GM12864 (cell line): ENCODE measurements at places on chromosomes 4 and X.
A peak's percentile ranks its signal among the peaks of the same experiment; 100 is the strongest.

DNA sequence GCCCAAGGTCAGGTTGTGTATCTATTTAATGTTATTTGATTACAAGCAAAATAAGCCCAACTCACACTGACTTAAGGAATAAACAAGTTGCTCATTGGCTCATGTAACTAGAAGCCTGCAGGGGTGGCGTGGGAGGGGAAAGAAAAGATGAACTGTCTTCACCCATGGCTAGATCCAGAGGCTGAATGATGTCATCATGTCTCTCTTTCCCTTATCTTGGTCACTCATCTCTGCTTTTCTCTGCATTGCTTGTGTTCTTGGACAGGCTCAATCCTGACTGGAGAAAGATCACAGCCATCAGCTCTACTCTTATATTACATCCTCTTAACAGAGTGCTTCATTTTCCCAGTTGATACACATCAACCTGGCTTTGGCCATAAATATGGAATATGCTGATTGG lies 290.0 kb upstream of the DIAPH2 start:
- DNase-seq: no peak

- DNase-seq: peak; percentile 10
Measured at GRCh38 chr4:78566834-78567499, 15.4 kb downstream of the ANXA3 start.

GRCh38 chrX:40050532-40050931 lies 47.2 kb downstream of the BCOR start:
- no peak for DNase-seq

GRCh38 chrX:2488621-2489285 lies 12.0 kb downstream of the DHRSX start:
- no peak for DNase-seq

DNA sequence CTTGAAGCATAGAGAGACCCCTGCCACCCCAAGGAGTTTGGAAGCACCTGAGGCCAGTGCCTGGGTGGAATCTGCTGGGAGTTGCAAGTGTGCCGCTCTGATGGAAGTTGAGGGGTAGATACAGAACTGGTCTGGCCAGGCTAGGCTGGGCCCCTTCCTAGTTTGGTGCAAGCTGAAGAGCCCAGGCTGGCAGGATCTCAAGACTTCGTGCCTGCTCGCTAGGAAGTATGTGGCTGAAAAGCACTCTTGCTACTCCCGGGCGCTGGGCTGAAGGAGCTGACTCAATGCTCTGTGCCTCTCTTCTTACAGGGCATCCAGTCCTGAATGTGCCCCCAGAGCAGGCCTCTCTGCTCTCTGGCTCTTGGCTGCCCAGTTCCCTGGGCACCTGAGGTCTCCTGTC lies 51.7 kb upstream of the PJA1 start:
- no peak for DNase-seq

- no peak for DNase-seq
Measured at GRCh38 chr4:185738820-185739219, 73.2 kb downstream of the SORBS2 start.

DNA sequence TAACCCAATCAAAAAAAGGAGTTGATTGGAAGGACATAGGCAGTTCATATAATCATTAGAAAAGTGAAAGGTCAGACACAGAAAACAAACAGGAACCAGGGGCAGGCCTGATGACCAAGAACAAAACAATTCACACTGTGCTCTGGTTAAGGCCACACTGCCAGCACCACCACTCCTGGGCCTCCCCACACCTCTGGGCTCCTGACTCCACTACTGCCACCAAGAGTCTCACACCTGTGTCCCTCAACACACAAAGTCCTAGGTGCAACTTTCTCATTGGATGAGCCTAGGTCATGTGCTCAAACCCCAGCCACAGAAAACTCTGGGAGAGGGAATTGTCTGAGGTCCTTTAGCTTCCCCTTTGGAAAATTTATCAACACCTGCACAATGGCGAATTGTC lies 11.1 kb upstream of the FAM9C start:
- no peak for DNase-seq

GRCh38 chr4:111449657-111450056 lies 695.6 kb upstream of the FAM241A start:
- DNase-seq: no peak

GRCh38 chrX:110965409-110966090 lies 130.4 kb upstream of the PAK3 start:
- no peak for DNase-seq

GRCh38 chrX:110082161-110082560 lies 79.2 kb downstream of the TMEM164 start:
- no peak for DNase-seq

DNA sequence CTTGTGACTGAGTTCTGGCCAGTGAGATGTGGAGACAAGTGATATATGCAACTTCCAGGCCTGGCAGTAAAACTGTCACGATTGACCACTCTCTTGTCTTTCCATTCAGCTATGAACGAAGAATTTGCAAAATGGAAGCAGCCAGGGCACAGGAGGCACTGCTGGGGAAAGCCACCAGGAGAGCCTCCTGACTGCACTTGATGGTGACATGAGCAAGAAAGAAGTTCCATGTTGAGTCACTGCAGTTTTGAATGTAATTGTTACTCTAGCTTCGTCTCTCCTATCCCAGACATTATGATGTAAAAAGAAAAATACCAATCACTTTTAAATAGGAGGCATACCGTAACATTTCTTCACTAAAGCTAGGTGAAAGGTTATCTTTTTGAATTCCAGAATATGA lies 32.4 kb upstream of the ZCCHC4 start:
- DNase-seq: no peak

DNA sequence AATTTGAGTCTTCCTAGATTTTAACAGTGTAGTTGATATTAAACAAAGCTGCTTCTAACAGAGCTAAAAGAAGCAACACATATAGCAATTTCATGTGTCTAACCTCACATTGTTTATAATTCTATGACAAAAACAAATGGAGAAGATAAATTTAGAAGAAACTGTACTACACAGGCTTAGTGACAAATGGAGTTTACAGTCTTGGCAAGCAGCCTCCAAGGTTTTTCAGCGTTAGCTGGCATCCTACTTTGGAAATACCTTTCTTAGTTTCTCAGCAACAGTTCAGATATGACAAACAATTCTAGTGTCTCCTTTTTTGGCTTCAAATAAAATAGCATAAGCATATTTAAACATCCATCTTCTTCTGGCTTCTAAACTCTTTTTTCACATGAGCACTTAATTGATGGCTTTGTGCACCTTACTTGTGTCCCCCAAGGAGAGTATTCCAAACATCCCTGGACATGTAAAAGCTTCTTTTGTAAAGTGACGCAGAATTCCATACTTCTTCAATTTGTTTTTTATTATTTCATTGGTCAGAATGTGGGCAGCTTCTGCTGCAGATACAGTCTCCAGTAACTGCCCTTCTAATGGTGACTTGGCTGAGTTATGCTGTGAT lies 249.8 kb downstream of the ANTXR2 start:
- DNase-seq: no peak

GRCh38 chr4:151548708-151549107 lies 139.7 kb downstream of the FHIP1A start:
- no peak for DNase-seq

GRCh38 chr4:4341861-4342650 lies 44.8 kb upstream of the NSG1 start:
- DNase-seq: no peak

- DNase-seq: no peak
Measured at GRCh38 chrX:79368441-79368840, 1.3 kb upstream of the ITM2A start.

- no peak for DNase-seq
Measured at GRCh38 chr4:144948421-144948820, 149.6 kb downstream of the ANAPC10 start.

GRCh38 chr4:83207497-83208101 lies 77.0 kb downstream of the COQ2 start:
- no peak for DNase-seq

- no peak for DNase-seq
Measured at GRCh38 chr4:148795156-148795864, 353.1 kb upstream of the NR3C2 start.

- no peak for DNase-seq
Measured at GRCh38 chrX:153657161-153657560, 10.2 kb downstream of the DUSP9 start.

DNA sequence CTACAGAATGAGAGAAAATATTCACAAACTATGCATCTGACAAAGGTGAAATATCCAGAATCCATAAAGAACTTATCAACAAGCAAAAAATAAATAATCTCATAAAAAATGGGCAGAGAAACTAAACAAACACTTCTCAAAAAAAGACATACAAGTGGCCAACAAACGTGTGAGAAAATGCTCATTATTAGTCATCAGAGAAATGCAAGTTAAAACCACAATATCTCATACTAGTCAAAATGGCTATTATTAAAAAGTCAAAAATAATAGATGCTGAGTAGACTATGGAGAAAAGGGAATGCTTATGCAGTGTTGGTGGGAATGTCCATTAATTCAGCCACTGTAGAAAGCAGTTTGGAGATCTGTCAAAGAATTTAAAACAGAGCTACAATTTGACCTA lies 533.3 kb downstream of the TMA16 start:
- no peak for DNase-seq

DNA sequence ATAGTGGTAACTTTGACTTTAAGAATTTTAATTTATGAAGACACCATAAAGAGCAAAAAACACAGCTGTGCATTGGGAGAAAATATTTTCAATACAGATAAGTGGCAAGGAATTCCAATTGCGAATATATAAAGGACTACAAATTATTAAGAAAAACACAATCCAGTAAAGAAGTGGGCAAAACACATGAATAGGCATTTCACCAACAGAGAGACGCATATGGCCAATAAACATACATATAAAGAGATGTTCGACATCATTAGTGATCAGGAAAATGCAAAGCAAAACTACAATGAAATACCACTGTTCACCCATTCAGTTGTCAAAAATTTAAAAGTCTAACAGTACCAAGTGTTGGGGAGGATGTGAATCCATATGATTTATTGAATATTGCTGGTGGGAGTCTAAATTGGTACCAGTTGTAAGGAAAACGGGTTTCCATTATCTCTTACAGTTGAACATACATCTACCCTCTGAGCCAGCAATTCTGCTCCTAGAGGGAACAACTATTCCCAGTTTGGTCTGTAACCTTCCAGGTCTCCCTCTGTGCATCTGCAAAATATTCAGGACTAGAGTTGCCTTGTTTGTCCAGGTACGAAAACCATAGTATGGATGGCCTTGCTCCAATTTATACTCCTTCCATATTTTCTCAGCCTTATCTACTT lies 1.7 kb upstream of the MPP1 start:
- no peak for DNase-seq

GRCh38 chrX:11702420-11702819 lies 36.7 kb upstream of the ARHGAP6 start:
- DNase-seq: no peak

- no peak for DNase-seq
Measured at GRCh38 chr4:110632506-110633357, 9.9 kb upstream of the PITX2 start.

DNA sequence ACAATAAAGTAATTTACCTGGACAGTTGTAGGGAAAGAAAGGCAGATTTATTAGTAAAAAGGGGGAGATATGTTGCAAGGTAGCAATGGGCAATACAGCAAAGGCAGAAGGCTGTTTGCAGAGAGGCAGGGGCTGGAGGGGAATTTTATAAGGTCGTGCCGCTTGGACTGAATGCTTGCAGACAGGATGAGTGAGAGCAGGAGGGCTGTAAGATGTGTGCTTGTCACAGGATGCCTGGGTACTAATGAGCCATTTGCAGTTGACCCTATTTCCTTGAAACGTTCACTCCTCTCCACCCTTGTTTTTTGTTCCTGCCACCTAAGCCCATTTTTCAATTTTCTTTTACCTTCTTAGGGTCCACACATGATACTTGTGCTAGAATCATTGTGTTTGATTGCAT lies 214.7 kb downstream of the TRAM1L1 start:
- DNase-seq: no peak

DNA sequence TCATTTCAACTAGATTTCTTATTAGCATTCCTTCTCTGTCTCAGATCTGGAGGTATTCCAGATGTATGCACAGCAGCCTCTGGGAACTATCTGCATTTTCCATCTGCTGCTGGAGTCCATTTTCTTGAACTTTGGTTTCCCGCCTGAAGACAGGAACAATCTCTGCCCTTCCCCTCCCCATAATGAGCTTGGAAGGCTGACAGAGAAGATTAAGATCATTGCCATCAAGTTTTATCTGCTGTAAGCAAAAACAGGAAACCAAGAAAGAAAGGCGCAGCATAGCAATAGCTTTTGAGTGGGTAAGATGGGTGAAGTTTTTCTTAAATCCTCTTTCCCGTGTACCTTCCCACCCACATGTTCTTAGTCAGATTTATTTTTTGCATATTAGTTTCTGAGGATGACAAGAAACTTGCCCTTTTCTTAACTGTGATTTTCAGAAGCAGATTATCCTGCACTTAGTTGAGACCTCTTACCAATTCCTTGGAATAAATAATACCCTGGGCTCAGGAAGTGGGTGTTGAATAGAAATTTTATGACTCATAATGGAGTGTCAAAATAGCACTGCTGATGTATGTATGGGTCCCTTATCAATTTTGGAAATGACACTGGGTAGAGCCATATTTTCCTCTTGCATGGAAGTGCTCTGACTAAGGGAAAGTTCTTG lies 78.3 kb downstream of the CT47B1 start:
- DNase-seq: no peak

- no peak for DNase-seq
Measured at GRCh38 chrX:9656277-9656676, 109.4 kb downstream of the GPR143 start.

DNA sequence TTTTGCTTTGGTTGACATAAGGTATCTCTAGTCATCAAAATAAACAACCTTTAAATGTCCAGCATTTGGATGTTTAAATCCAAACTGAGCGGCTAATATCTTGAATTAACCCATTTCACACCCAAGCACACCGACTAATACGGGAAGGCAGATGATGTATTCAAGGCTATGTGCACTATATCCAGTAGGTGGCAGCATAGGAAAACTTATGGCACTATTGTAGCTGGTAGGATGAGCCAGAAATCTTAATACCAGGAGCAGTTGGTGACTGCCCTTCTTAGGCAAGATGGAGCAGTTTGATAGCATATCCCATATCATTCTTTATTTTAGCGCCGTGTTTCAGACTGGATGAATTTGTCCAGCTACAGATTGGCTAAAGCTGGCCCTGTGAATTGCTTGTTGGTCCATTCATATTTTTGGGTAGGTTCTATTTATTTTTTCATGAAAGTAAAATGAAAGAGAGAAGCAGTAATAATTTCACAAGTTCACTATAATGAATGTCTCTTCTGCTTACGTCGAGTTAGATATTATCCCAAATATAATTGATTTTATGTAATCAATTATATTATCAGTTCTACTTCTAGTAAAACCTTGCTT lies 24.4 kb downstream of the UCHL1 start:
- no peak for DNase-seq

DNA sequence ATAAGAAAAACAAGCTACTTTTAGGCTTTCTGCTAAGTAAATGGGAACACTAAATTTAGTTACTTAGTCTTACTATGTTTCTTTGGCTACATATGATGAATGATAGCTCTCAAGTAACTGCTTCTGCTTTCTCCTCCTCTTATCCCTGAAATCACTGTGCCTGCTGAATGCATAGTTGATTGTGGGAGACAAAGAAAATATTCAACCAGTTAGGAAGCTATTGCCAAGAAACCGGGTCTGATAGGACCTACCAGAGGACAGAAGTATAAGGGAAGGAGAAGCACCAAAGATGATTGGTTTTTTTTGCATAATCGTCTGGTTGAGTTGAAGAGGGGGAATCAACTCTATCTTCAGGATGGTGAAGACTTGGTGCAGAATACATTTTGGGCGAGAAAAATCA lies 28.0 kb upstream of the NDUFC1 start:
- no peak for DNase-seq
